ENCODE measurements at places on chromosomes 12 and 14.
A peak's percentile ranks its signal among the peaks of the same experiment; 100 is the strongest.

DNA sequence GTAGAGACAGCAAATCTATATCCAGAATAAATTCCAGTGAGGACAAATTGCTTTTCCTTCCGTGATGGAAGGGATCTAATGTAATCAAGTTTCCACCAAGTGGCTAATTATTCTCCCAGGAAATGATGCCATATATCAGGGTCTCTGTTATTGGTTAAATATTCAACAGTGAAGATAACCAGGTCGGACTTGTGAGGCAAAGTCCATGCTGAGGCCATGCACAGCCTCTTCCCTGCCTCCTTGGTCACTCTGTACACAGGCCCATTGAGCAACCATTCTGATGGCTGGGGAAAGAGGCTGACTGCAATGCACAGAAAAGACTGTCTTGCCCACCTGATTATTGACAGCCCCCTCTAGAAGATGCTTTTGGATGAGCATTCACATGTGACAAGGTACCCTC is 90.1 kb downstream of the TNFAIP2 start:
- no peak for DNase-seq

- no peak for DNase-seq
These were observed 227.7 kb upstream of the NPAS3 start for GRCh38 chr14:32710731-32711680.

DNA sequence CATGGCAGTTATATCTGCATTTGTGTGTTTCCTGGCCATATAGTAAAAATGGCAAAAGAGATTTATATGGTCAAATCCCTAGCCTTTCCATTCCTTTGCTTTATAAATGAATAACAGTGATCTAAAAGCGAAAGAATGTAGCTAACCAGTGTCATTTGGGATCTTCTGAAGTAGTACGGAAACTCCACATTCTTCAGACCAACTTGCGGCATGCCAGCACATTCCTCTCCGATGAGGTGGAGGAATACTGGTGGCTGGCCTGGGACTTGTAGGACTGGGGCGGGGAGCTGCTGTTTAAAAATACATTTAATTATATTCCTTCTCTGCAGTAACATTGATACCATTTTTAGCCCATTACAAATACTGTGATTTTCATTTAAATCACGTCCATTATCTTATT is 85.3 kb downstream of the SAMD4A start:
- DNase-seq, result peak; percentile 84

DNA sequence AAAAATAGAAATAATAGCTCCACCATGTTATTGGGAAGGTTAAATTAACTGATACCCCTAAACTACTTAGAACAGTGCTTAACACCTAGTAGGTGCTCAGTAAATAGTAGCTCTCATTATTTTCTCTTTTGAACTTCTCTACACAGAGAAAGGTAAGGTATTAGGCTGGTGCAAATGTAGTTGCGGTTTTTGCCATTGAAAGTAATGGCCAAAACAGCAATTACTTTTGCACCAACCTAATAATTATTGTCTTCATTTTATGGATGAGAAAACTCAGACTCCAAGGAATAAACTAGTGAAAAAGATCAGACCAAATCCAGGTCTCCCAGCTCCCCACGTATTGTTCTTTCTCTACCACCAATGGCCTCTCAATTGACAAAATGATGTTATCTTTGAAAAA is 157.2 kb upstream of the TMPO start:
- no peak for DNase-seq

DNA sequence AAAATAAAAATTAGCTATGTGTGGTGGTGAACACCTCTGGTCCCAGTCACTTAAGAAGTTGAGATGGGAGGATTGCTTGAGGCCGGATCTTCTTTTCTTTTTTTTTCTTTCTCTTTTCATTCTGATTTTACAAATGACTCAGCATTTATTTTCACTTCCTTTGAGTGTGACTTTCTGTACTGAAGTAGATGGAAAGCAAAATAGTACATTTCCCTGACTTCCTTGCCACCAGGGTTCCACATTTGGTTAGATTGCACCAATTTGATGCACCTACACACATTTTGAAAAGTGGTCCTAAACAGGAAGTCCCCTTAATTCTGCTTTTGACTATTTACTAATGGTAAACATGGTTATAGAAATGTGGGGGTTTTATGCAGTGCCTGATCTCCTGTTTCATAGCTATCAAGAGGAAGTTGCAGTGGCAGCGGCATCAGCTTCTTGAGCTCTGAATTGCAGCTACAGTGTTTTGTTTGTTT is 13.0 kb upstream of the LEMD3 start:
- DNase-seq, result no peak

- DNase-seq, result no peak
These were observed 228.4 kb upstream of the SOX5 start for GRCh38 chr12:24177889-24178288.

DNA sequence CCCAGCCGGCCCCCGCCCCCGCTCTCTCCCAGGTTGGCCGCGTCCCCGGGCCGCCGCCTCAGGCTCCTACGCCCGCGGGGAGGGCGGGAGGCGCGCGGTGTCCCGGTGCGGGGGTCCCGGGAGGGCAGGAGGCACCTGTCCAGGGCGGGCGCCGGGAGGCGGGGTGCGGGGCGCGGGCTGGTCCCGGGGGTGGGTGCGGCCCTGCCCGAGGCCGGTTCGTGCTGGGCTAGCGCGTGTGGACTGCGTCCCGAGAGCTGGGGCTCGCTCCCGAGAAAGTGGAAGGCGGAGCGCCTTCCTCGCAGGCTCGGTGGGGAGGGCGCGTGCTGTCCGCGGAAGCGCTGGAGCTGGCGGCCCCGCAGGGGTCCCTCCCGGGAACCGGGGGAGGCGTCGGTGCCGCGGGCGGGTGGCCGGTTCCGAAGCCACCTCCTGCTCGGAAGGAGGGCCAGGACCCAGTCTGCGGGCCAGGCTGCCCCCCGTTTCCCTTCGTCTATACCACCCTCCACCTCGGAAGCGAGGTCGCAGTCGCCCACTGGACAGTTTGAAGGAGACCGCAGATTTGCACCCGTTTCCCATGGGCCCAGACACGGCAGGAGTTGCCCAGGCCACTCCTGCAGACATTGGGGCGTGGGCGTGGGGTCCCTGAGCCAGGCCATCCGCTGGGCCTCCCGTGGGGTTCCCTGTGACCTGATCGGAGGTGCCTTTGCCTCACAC is 636 bp downstream of the ZFYVE21 start:
- no peak for DNase-seq

DNA sequence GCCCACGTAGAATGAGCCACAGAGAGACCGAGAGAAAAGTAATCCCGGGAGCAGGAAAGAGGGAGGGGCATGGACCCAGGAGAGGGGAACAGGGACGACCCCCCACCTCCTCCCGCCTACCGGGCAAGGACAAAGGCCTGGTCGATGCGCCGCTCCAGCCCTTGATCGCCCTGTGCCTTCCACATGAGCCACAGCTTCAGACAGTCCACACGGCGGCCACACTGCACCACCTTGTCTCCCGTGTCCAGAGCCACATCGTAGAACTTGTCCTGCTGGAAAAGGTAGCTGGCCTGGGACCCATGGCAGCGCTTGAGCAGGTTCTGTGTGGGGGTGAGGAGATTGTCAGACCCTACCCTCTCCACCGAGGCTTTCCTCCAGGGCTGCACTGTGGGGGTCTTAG is 20.5 kb upstream of the ZNF740 start:
- DNase-seq, result no peak
